Large intestine (tissue), 12 donors: ENCODE measurements at places on chromosomes 1 and 21. TPM values are rescaled to one million over a fixed set of nuclear protein-coding genes. Genes with fewer than 3 reads are reported as not detected.

Gene SFN
- 6.9 TPM for polyA plus RNA-seq

Gene KCNQ4
- polyA plus RNA-seq, result 2.2 TPM

Gene REN
- polyA plus RNA-seq, result 4.2 TPM

Gene FAM72D
- 1.2 TPM for polyA plus RNA-seq

Gene CDK18
- 52.6 TPM for polyA plus RNA-seq

Gene CYP4A11
- polyA plus RNA-seq, result 0.13 TPM

Gene DDR2
- polyA plus RNA-seq, result 18.3 TPM
